ENCODE measurements at places on chromosomes 7 and 10.

DNA sequence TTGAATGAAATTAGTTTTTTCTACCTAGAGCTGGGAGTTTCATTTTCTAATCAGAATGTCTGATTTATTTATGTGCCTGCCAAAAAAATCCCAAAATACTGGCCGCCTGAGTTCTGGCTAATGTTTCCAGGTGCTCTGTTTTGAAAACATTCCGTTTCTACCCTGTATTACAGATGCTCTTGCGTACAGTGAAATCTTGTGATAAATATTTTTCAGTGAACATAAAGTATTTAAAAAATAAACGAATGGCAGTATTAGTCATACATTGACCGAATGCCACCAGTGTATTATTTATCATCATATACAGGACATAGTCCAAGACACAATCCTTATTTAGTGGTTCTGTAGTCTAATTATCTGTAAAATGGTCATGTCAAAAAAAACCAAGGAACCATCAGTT lies 102.8 kb downstream of the KAT6B start:
- DNase-seq: no peak

GRCh38 chr7:28984631-28985030 lies 26.5 kb upstream of the TRIL start:
- peak; percentile 94 for DNase-seq

DNA sequence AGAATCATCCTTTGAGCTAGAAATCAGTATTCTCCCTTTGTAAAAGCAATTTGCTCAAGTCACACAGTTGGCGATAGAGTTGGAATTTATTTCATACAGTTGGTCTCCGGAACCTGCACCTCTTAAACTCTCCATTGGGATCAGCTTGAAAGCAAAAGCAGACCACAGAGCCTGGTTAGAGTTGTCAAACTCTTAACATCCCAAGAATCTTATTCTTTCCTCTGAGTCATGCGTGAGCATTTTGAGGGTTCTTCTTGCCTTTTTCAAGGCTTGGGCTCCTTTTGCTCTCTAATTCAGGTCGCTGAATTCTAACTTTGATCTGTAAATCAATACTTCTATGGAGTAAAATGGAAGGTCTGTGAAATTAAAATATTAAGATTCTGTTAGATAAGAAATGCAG lies 19.6 kb upstream of the SCIN start:
- peak; percentile 79 for DNase-seq

DNA sequence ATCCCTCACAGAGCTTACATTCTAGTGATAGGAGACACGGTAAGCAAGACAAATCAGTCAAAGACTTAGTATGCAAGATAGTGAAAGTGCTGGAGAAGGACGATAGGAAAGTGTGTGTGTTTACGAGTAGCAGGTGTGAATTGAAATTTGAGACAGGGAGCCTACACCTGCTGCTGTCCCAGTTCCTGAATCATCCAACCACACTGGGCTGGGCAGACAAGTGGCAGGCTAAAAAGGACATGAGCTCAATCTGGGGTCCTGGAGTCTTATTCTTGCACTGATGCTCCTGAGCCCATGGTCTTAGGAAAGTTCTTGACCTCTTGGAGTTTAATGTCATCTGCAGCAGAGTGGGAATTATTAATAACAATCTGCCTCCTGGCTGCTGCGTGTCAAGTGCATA lies 16.2 kb downstream of the RBP3 start:
- no peak for DNase-seq

GRCh38 chr10:21534604-21535493 lies 817 bp downstream of the MLLT10 start:
- no peak for DNase-seq

DNA sequence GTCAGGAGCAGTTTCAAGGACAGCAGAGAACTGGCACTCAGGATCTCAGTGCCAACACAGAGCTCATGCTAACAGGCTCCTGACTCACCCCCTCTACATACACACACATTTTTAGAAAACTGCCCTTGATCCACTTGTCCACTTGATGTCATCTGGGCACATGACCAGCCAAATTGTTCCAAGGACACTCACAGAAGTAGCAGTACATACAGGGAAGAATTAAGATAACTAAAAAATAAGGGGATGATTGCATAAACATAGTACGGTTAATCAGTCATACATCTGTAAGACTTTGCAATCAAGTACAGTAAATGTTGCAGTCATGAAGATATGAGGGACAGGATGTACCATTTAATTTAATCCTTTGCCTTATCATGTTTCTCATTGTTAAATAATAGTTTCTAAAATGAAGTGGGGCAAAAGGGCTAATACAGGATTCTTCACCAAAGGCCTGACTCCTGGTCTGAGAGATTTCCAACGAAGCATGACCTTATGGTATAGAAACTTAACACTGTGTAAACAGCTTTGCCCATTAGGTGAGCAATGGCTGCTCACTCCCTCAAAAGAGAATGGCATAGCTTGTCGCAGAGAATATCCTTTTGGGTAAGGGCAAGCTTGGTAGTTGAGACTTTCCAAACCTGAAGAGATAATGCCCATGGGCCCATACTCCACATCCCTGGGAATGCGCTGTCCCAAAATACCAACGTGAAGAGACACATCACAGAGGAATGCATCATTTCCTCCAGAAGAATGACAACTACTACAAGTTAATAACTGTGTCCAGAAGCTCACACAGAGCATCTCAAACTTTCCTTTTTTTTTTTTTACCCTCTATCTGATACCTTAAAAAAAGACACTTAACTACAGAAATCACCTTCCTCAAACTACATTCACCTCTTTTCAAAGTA lies 94.1 kb downstream of the ARMH3 start:
- peak; percentile 49 for DNase-seq

- peak; percentile 78 for DNase-seq
Observed at GRCh38 chr10:44756216-44756615, 154.9 kb upstream of the TMEM72 start.

DNA sequence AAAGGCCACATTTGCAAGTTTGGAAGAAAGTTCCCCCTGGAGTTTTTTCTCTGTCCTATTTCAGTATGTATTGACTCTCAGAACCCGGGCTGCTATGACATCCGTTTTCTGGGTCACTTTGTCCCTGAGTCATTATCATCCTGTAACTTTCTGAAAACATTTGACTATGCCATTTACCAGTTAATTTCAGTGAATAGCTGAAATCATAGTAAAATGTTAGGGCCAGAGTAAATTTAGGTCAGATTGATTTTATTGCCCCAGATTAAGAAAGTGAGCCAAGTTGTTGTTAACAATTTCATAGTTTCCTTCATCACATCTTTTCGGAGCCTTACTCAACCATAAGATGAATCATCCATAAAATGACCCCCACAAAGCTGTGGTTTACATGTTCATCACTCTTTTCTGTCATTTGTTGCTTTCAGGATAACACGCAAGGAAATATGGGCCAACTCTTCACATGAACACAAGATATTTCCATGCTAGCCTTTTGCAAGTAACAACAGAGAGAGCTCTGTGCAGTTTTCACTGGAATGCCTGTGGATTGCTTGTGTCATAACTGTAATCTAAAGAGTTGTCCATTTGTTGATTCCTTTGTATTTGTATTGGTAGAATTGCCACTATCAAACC lies 3.9 kb upstream of the MACC1 start:
- DNase-seq: peak; percentile 99

- DNase-seq: no peak
Observed at GRCh38 chr7:71661671-71662224, 529.8 kb downstream of the GALNT17 start.

GRCh38 chr7:50681432-50682045 lies 101.2 kb downstream of the GRB10 start:
- no peak for DNase-seq

DNA sequence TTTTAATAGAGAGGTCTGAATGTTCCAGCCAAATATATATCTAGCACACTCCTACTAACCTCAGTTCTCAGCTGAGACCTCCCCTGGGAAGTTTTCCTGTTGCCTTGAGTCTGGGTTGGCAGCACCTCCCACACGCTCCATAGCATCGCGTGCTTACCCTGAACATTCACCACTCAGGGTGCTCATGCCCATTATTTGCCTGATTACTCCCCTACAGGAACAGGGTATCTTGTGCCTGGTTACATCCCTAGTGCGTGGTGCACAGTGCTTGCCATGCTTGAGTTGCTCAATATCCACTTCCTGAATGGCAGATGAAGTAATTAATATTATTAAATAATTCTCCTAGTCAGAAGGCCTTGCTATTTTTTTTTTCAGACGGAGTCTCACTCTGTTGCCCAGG lies 269.9 kb upstream of the IMMP2L start:
- no peak for DNase-seq

- no peak for DNase-seq
Observed at GRCh38 chr10:21145751-21146435, 248.8 kb upstream of the NEBL start.

- no peak for DNase-seq
Observed at GRCh38 chr7:3210531-3210930, 90.5 kb upstream of the SDK1 start.

DNA sequence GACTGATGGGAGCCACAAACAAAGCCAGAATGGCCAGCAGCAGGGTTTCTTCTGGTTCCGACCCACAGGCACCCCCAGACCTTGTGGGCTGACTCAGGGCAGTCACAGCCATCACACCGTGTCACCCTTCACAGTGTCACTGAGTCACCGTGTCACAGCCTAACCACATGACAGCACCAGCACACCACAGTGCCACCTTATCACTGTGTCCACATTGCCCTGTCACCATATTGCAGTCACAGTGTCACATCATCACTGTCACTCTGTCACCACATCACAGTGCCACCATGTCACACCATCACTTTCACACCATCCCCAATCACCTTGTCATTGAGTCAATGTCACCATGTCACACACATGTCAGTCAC lies 77.0 kb downstream of the OAT start:
- no peak for DNase-seq

DNA sequence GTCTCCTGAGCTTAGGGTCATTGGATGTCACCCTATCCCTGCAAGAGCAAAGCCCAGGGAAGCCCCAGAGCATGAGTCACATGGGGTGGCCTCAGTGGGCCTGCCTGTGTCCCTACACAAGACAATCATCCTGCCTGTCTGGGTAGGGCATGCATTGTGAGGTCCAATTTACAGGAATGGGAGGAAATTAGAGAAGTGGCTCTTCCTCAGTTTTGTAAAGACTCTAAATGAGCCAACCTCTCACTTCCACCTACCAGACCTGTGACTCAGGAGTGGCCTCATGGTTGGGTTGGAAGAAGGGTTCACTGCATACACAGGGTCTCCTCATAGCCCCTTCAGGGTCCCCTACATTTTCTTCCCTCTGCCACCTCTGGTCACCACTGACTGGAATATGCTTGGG lies 43.6 kb upstream of the SMNDC1 start:
- no peak for DNase-seq

DNA sequence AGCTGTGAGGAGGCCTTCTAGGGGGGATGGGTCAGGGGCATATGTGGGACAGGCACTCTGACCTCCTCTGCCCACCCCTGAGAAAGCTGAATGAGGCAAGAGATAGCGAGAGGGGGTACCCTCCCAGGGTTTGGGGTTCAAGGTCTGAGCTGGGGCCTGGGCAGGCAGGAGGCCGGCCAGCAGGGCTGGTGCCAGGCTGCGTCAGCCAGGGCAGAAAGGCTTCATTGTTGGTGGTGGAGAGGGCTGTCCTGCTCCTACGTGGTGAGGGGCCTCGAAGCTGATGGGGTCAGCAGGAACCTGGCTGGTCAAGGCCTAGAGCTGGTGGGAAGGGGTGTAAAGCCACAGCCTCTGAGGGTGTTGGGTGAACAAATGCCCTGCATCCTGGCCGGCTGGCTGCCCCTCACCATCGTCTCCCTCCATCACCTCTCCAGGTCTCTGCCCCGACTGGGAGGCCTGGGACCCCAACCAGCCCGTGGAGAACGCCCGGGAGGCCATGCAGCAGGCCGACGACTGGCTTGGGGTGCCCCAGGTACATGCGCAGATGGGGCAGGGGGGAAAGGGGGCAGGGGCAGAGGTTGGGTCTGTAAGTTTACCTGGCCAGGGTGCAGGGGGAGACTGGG lies 6.6 kb downstream of the FLNC start:
- no peak for DNase-seq

GRCh38 chr10:5896208-5897052 lies 6.4 kb downstream of the FBH1 start:
- no peak for DNase-seq

DNA sequence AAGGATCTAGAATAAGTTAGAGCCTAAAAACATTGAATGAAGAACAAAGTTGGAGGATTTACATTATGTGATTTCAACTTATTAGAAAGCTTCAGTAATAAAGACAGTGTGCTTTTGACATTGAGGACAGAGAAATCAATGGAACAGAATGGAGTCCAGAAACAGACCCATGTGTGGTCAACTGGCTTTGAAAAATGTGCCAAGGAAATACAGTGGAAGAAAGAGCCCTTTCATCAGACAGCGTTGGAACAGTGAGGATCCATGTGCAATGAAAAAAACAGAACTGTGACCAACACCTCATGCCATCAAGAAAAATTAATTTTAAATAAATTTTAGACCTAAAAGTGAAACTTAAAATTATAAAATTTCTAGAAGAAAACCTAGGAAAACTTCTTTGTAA lies 50.6 kb upstream of the LRRC18 start:
- DNase-seq: no peak

DNA sequence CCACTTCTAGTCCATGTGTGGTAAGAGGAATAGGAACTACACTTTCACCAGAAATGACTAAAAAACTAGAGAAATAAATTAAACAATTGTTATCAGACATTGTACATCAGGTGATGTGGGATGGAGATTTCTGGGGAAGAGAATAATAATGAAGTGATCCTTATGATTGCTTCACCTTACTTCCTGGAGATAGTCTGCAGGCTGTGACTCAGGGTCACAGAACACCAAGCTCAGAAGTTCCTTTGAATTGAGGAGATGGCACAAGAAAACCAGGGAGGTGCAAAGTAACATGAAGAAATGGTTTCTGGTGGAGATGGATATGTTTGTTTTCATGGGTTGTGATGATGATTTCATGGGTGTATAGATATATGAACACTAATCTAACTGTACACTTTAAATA lies 44.5 kb downstream of the ZWINT start:
- no peak for DNase-seq

DNA sequence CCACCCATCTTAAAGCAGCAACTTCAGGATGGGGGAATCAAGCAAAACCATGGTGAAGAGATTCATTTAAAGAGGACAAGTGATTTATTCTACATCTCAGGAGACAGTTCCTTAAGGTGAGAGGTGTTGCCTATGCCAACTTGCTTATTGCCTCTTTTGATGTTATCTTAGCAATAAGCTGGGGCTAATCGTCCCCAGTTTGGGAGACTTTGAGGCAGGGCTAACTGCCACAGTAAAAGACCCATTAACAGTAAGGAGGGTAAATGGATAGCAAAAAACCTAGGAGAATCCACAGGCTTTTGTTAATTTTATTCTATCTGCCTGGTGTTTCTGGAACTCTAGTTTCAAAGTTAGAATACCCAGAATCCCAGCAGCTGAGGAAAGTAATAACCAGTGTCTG lies 22.1 kb upstream of the HERPUD2 start:
- no peak for DNase-seq

DNA sequence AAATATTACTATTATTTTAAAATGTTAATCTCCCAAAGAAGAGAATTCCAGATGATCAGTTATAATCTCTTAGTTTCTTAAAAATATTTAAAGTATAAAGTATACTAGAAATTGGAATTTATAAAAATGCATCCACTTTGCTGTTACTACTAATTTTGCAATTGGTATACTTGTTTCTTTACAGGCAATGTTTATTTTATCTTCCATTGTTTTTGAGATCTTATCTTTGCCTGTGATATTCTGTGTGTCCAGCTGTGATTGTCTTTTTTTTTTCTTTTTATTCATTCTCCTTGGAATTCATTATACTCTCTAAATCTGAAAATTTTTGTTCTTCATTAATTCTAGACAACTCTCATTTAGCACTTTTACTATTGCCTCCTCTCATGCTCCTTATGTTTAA lies 652.6 kb downstream of the TNS3 start:
- DNase-seq: no peak

All from fibroblast of upper back skin (primary cell).